ENCODE measurements at places on chromosomes 4 and X. TPM values are rescaled to one million over a fixed set of nuclear protein-coding genes. Genes with fewer than 3 reads are reported as not detected.

The PRPS1 gene
- total RNA-seq: 112 TPM

- DNase-seq: no peak
Observed at GRCh38 chrX:40931921-40932320, 153.3 kb upstream of the USP9X start.

The COL25A1 gene
- total RNA-seq: not detected

The HMGN5 gene
- 5.5 TPM for total RNA-seq

- DNase-seq: no peak
Observed at GRCh38 chr4:10172278-10172921, 55.8 kb upstream of the WDR1 start.

- DNase-seq: no peak
Observed at GRCh38 chrX:914206-914605, 283.6 kb downstream of the SHOX start.

The GUCY1A1 gene
- not detected for total RNA-seq

- no peak for DNase-seq
Observed at GRCh38 chr4:89658701-89659024, 178.3 kb downstream of the SNCA start.

The NAA11 gene
- not detected for total RNA-seq

- DNase-seq: no peak
Observed at GRCh38 chr4:168221301-168221700, 97.3 kb downstream of the DDX60 start.

The CYBB gene
- not detected for total RNA-seq

GRCh38 chrX:134512566-134512965, 52.6 kb downstream of the HPRT1 start:
- DNase-seq: no peak

DNA sequence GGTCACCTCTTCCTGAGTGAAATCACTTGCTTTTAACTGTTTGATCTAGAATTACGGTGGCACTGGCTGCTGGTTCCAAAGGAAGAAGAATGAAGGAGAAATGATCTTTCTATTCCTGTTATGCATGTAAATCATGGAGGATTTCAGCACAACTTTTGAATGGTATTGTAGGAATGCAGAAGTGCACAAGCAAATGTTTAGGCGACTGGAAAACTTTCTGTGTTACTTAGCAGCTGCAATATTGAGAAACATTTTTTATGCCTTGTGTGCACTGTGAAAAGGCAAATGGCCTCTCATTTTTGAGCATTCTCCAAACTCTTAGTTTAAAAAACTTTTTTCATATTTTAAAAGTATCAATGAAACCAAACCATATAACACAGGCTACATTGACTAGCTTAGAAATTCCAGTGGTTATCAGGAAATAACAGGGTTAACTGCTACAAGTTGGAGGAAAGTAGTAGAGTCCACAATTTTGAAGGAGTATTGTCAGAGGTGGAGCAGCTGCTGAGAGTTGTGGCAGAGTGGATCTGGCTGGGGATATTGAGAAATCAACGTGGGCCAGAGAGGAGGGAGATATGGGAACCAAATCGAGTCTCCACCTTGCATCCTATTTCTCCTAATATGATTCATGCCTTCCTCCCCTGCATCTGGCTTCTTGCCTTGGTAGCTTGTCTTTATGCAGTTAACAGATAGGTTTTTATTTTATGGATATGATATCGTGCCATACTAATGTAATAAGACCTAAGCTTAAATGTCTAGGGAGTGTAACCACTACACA, 32.0 kb upstream of the FHL1 start:
- DNase-seq: no peak

The STOX2 gene
- total RNA-seq: not detected

The PNMA5 gene
- total RNA-seq: not detected

The TMPRSS11A gene
- total RNA-seq: not detected

DNA sequence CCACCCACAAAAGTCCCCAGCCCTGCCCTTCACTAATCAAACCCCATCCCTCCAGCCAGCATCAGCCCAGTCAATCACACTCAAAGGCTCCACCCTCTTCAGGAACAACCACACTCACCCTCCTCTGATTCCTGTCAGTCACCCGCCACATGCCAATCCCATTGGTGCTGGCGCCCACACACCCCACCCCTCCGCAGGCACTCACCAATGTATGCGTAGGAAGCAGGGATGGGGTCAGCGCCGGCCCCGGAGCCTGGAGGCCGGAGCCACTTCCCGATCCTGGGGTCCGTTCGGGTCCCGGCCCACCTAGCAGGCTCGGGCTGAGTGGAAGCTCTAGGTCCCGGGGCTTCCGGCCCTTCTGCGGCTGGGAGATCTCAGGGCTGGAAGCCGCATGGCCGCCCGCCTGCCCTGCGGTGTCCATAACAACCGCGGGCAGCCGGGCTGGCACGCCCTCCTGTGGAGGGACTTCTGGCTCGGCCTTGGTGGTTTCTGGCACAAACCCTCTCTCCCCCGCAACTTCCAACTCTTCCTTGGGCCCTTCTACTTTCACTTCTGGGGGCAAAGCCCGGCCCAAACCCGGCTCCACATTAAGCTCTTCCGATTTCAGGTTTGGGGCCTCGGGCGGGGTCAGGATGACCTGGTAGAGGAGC, 7.9 kb upstream of the CFP start:
- DNase-seq: peak; percentile 69

DNA sequence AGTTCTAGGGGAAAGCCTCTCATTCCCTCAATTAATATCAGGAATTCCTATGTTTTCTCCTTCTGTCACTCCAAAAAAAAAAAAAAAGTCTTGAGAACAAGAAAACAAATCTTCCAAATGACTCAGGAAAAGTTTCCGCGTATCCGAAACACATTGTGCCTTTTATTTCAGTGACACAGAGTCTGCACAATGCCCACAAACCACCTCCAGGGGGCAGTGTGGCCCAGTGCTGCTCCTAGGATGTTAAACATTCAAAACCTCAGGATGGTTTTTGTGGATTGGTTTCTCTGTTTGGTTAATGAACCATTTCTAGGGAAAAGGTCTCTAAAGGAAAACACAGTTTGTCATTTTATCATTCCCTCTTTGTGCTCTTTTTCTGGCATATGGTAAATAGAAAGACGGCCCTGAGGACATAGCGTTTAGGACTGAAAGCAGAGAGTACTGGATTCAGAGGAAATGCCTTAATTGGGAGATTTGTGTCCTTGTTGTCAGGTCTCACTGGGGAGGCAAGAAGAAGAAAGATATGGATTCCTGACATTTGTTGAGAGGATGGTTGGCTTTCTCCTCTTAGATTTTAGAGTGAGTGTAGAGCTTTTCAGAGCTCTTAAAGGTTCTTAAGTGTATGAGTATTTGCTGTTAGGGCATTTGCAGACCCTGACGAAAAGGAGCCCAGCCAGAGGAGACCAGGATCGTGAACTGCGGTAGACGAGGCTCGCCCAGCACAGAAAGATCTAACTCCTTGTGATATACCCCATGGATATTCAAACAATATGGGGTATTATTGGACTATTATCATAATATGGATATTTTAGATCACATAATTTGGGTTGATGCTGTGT, 65.7 kb upstream of the MAP9 start:
- peak; percentile 77 for DNase-seq

DNA sequence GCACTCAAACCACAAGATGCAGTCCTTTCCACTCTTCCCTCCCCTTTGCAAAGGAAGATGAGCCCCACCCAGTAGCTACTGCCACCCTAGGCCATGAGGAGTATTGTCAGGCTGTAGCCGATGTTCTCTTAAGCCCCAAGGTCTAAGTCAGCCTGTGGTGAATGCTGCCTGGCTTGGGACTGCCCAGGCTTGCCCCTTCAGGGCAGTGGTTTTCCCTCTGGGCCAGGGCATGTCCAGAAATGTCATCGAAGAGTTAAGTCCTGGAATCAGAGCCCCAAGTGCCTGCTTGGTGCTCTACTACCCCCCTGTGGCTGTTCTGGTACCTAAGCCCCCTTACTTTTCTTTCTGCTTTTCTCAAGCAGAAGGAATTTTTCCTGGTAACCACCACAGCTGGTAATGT, 11.8 kb upstream of the PGK1 start:
- peak; percentile 29 for DNase-seq

GRCh38 chrX:118975831-118976598, 1.6 kb downstream of the LONRF3 start:
- DNase-seq: peak; percentile 69

DNA sequence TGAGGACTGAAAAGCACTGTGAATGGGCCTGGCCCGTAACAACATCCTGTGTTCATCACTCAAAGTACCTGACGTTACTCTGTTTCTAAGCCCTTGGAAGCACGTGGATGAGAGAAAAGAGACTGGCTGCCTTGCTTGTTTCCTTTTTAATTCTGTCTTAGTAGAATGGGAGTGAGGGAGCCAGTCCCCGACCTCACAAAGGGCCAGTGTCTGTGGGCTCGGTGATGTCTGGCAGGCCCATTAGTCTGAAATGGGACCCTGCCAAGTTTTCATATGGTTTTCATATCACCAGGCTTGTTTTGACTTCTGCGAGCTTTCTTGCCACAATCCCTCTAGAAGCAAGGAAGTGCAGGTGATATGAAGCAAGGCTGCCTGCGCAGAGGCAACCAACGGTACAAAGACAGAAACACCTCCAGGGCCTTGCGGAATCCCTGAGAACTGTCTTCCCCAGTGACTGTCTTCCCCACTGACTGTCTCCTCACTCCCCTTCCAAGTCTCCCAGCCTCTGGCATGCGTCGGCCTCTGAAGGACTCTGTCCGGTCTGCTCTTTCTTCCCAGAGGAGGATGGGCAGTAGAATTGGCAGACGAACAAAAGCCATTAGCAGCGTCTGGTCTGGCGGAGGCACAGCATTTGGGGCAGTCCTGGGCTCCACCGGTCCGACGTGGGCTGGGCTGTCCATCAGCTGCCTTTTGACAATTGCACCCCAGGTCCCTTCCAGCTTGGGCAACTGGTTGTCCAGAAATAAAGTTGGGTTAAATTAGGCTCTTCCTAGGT, 20.2 kb upstream of the RASL11B start:
- DNase-seq: no peak

The RPL34 gene
- 1,847 TPM for total RNA-seq

DNA sequence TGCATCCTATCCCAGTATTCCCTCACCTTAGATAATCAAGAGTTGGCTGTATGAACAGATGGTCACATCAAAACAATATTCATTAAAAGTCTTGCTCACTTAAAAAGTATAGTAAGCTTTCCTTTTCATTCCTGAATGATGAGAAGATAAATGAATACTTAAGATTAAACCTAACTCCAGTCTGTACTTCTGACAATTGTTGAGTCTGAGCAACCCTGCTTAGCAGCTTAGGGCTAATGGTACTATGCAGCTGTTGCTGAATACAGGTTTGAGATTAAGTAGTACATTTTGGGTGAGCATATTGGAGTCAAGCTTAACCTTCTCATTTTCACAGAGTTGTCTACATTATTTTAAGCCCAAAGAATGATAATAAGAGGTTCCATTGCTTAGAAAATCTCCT, 121.7 kb upstream of the ETNPPL start:
- DNase-seq: no peak

GRCh38 chr4:150997141-150997540, 17.9 kb downstream of the LRBA start:
- DNase-seq: no peak

- peak; percentile 7 for DNase-seq
Observed at GRCh38 chrX:46913667-46914066, 1.4 kb downstream of the JADE3 start.

DNA sequence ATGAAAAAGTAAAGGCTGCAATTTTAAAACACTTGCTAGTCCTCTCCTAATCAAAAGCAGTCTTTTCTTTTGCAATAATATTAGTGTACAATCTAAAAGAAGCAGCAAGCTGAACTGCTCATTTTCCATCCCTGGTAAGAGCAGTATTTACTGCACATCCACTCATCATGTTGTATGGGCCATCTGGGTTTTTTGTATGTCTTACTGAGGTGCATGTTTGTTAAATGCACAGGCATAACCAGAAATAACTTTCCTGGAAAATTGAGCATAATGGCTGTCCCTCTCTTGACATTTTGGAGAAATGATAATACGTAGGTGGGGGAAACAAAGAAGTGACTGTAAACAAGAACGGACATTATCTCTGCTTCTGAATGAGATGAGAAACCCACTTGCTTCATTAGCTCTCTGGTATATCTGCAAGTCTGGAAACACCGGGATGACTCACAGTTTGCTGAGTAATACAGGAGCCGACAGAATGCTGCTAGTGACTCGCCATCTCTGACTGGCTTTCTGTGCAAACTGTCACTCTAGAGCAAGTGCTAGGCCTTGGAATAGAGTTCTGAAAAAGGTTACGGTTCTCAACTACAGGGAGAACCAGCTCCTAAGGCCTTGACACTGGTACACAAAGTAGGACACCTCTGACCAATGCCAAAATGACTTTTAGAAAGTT, 85.7 kb upstream of the MTM1 start:
- DNase-seq: peak; percentile 76

- DNase-seq: no peak
Observed at GRCh38 chr4:16294455-16294854, 68.2 kb upstream of the TAPT1 start.

GRCh38 chr4:164467493-164467892, 286.4 kb upstream of the SMIM31 start:
- no peak for DNase-seq

DNA sequence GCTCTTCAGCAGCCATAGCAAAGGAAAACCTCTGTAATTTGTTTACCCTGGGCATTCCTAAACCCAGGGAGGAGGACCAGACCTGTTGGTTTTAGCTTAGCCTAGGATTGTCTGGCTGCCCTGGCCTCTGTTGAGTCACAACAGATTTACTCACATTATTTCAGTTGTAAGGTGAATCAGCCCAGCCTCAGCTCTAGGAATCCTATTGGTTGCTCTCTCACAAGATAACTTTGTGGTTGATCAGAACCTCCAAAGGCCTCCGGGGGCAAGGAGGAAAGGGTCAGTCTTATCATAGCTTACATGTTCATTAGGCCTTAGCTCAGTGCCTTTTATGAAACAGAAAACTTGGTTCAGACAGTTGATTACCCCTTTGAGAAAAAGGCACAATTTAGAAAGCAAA, 41.0 kb downstream of the PDK3 start:
- DNase-seq: peak; percentile 53

The MTNR1A gene
- total RNA-seq: not detected

- no peak for DNase-seq
Observed at GRCh38 chrX:77622672-77623071, 163.3 kb downstream of the ATRX start.

- no peak for DNase-seq
Observed at GRCh38 chrX:101360390-101360789, 11.8 kb upstream of the TIMM8A start.

DNA sequence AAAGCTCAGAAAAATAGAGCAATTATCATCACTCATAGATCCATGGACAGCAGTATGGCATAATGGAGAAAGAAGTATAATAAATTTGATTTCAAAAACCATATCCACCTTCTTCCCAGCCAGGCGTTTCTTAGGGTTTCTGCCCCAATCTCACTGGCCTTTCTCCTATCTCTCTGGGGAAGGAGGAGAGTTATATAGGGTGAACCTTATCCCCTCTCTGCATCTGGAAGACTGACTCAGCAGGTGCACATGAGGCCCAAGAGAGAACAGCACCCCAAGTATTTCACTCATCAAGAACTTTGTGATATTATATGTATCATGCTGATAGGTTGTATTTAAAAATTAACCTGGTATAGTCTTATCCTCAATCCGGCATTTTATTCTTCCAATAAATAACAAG, 318.8 kb upstream of the RASGEF1B start:
- DNase-seq: no peak

- DNase-seq: peak; percentile 43
Observed at GRCh38 chr4:48138936-48139335, 4.9 kb upstream of the TXK start.

The SAGE1 gene
- not detected for total RNA-seq

- DNase-seq: no peak
Observed at GRCh38 chr4:15836362-15836761, 58.2 kb downstream of the CD38 start.
